ENCODE measurements at places on chromosomes 2 and 18.

DNA sequence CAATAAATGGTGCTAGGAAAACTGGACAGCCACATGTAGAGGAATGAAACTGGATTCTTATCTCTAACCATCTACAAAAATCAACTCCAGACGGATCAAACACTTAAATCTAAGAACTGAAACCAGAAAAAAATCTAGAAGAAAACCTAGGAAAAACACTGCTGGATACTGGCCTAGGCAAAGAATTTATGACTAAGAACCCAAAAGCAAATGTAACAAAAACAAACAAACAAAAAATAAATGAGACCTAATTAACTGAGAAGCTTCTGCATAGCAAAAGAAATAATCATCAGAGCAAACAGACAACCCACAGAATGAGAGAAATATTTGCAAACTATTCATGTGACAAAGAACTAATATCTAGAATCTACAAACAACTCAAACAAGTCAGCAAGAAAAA lies 314.0 kb upstream of the REV1 start:
- no peak for DNase-seq

DNA sequence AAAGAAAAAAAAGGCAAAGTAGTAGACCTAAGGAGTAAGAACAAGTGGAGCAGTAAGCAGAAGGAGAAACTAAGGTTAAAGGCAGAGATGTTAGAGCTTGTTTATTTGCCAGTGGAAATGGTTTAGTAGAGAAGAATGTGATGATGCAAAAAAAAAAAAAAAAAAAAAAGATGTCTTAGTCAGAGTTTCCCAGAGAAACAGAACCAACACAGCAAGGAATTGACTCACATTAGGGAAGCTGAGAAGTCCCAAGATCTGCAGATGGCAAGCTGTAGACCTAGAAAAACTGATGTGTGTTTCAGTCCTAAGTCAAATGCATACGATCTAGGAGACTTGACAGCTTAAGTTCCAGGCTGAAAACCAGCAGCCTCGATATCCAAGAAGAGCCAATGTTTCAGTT lies 1548.8 kb upstream of the LRRTM1 start:
- DNase-seq, result no peak

DNA sequence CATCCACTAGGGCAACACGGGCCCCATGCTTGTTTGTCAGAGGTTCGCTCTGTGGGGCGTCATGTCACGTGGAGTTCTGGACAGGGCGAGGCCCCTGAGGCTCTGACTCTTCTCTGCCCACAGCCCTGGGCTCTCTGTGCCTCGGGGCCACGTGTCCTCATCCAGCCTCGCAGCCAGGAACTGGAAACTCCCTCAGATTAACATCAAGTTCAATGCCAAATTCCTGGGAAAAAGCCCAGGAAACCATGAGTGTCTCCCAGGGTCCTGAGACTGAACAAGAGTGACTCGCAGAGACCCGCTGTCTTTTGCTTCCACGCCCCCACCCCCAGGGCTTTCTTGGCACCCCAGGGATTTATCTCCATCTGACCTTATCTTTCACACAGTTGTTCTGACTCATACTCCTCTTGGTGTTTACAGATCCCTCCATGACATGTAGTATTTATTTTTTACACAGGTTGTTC lies 174.0 kb upstream of the PIEZO2 start:
- DNase-seq, result no peak

DNA sequence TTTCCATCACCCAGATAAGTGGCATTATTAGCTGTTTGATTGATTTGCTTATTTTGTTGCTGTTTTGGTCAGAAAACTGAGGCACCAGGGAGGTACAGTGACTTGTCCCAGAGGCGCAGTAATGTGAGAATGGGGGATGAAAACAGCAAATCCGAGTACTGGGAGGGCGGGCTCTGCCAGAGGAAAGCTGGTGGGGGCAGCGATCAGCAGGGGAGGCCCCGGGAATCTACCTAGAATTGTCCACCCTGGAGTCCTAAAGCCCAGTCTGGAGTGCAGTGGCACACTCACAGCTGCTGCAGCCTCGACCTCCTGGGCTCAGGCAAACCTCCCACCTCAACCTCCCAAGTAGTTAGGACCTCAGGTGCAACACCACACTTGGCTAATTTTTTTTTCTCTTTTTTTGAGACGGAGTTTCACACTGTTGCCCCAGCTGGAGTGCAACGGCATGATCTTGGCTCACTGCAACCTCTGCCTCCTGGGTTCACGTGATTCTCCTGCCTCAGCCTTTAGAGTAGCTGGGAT lies 17.0 kb upstream of the PTMA start:
- no peak for DNase-seq

DNA sequence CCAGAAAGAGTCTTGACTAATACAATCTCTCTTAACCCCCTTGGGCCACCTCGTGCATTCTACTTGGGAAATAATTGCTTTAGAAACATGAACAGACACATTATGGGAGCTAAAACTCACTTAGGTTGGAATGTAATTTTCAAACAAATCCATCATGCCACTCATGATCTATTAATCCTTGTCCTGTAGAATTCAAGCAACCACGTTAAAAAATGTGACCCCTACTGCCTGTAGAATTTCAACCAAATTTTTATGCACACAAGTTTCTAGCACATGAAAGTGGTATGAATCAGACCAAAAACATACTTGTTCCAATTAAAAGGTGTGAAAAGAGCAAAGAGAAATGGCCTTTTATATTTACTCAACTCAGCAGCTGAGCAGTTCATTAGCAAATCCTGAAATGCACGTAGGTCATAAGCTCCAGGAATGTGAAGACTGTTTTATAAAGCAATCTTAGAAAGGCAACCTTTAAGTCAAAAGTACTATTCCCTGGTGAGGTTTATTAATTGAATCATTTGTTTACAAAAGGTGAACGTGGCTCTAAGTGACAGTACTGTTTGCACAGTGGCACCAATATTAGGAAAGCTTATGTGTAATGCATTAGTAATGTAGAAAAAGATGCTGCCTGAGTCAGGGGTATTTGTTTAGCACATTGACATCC lies 459.4 kb upstream of the UBE2E3 start:
- DNase-seq, result no peak

DNA sequence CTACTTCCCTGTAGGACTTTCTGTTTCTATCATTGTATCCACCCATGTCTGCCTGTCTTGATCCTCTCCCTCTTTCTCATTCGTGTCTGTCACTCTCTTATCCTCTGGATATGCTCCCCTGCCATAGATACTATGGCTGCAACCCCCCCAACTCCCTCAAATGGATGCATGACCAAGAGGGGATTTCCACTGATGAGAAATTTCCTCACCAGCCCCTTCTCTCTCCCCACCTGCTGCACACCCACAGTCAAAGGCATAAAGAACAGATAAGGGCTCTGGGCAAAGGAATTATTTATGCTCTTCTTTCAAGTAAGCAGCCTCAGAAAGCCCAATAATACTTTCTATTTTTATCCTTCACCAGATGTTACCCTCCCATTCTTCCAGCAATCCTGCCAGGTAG lies 121.3 kb downstream of the FOXI3 start:
- no peak for DNase-seq

GRCh38 chr2:45128580-45128997 lies 119.3 kb upstream of the SIX2 start:
- DNase-seq, result no peak

DNA sequence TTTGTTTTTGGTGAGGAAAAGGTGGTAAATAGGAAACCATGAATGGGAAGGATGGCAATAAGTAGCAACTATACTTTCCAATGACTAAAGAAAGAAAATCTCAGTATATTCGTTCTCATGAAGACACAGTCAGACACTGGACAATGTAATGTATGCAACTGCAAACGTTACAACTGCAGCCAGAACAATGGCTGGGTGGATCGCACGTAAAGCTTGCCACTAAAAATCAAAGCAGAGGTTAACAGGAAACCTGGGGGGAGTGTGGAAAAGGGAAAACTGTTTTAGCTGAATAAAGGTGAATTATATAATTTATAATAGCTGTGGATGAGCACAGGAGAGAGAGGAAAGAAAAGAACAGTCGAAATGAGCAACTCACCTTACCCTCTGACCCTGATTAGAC lies 33.3 kb downstream of the NEMP2 start:
- no peak for DNase-seq

- DNase-seq, result peak; percentile 82
Observed at GRCh38 chr18:8608795-8609658, at the start of gene RAB12. RAB12 (plus strand) TSS chr18:8609437; CDS start chr18:8609440, 3 bp downstream.

DNA sequence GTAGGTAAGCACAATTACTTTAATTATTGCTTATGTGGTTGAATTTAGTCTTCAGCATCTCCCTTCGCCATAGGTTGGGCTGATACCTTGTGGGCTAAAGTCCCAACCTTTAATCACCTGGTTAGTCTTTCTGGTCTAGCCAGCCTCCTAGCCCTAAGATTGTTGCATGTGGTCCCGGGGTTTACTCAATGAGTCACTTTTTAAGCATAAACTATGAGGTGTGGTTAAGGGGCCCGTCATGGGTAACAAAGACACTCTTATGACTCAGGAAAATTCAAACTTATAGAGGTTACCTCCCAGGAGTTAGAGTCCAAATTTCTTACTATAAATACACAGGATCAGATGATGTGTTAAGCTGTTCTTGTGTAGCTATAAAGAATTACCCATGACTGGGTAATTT lies 841.6 kb downstream of the TRIB2 start:
- DNase-seq, result no peak

- no peak for DNase-seq
Observed at GRCh38 chr2:239870276-239870675, 154.9 kb downstream of the NDUFA10 start.

DNA sequence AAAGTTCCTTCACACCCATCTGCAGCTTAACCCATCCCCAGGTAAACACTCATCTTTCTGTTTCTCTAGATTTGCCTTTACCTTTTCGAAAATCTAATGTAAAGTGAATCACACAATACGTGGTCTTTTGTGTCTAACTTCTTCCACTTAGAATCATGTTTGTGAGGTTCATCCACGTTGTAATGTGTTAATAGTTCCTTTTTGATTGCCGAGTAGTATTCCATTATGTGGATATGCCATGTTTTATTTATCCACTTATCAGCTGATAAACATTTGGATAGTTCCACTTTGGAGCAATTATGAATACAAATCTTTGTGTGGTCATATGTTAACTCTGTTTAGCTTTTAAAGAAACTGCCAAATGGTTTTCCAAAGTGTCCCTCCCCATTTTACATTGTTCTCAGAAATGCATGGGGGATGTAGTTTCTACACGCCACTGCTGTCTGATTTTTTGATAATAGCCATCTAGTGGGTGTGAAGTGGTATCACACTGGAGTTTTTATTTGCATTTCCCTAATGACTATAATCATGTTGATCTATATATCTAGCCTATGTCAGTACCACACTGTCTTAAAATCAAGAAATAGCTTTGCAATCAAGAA lies 22.3 kb downstream of the PECR start:
- DNase-seq, result no peak

DNA sequence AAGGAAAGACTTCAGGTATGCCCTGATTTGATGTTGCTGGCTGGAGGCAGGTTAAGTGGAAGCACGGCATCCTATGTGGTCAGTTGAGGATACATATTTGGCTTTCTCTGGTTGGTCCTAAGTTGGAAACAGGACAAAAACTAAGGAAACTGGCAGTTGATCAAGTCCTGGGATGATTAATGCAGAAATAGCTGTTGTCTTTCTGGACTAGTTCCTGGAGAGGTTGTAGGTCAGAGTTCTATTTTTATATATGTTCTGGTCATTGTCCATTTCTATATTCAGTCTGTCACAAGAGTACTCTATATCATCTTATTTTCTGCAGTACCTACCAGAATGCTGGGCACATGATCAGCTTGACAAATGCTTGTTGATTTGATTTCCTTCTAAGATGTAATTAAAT lies 4.0 kb upstream of the SLC35F5 start:
- no peak for DNase-seq

- DNase-seq, result no peak
Observed at GRCh38 chr2:143132355-143132754, 3.1 kb downstream of the ARHGAP15 start.

DNA sequence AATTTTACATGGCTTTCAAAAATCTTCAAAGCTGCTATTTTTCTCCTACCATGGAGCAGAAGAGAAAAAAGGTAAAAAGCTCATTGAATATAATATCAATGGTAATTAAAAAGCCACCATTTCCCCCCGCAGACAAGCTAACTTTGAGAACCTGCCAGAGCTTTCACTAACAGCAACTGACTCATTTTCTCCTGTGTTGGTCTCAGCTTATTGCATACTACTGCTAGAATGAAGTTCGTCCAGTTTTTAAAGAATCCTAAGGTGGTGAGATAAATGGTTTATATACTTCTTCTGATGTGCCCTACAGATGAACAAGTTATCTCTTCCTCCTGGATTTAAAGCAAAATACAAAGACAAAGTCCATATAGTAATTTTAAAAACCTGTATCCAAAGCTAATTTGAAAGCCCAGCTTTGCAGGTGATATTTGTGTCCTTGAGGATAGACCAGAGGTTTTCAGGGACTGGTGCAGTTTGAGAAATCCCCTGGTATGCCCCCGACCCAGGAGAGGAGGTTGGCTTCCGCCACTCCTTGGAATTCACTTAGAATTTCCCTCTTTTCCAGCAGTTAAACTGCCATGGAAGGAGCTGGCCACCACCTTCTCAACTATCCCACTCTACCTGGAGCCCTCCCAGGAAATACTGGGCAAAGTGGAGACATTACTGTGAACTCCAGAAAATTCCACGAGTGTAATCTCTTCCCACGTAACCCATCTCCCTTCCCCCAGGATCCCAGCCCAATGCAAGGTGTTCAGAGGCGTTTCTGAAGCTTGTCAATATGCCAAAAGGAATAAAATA lies 17.5 kb downstream of the YPEL5 start:
- no peak for DNase-seq

DNA sequence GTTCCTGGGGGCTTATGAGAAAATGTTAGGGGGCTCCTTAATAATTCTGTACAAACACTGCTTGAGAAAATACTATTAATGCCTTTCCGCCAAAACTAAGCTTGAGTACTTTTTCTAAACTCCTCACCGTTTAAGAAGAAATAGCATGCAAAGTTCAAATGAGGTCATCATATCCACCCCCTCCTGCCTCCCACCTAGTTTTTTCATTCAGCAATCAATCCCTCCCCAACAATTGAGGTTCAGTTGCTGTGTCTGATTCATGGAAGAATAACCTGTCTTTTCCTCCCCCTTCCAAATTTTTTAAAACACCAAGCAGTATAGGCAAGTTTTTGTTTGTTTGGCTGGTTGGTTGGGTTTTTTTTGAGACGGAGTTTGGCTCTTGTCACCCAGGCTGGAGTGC lies 24.4 kb upstream of the RMP24 start:
- DNase-seq, result no peak

DNA sequence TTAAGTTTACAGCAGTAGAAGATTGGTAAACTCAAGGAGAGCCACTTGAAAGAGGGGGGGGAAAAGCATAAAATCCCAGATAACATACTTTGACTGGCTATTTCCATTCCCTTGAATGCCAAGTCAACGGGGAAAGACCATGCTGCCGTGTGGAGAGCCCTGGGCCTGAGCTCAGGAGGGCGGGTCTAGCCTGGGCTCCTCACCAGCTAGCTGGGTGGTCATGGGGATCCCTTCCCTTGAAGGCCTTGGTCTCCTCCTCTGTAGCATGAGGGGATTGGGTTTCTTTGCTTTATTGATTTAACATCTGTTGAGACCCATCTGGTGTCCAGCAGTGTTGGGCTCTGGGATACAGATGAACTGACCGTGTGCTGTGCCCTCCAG lies 35.0 kb downstream of the TEX51 start:
- no peak for DNase-seq

- peak; percentile 90 for DNase-seq
Observed at GRCh38 chr2:10124538-10125045, 2.1 kb downstream of the RRM2 start.
